AG04449 (cell line): ENCODE measurements at places on chromosomes 7 and 10.

DNA sequence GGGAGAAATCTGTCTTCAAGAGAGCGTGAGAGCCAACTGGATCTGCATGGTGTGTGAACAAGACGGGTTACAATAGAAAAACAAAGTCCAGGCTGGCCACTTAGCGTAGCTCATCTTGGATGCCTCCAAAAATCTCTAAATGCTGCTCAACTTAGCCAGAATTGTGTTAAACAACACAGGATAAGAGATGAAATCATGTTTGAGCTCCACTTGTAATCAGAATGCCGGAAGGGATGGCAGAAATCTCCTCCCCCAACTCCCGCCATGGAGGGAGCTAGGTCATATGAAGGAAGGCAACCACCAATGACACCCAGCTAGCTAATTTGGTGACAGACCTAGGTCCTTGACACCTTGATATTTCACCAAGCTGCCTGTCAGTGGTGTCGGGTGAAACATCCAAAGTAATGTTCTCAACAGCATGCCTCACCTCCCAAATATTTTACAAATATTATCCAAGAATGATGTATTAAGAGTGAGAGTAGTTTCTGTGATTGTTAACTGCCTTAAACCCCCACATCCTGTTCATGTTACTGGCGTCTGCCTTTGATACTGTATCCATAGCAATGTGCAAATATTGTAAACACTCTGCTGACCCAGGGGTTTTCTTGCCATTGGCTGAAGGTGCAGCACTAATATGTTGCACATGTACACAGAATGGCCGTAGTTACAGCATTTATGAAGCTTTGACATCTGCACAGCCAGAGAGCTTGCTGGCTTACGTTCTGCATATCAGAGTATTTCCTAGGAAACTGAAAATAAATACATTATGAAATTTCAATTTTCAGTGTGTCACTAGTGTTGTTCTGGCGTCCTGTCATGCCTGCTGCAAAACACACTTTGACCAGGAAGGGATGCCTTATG lies 25.8 kb downstream of the TMEM254 start:
- peak; percentile 24 for DNase-seq

GRCh38 chr10:48490946-48491345 lies 113.9 kb downstream of the ARHGAP22 start:
- DNase-seq = no peak

DNA sequence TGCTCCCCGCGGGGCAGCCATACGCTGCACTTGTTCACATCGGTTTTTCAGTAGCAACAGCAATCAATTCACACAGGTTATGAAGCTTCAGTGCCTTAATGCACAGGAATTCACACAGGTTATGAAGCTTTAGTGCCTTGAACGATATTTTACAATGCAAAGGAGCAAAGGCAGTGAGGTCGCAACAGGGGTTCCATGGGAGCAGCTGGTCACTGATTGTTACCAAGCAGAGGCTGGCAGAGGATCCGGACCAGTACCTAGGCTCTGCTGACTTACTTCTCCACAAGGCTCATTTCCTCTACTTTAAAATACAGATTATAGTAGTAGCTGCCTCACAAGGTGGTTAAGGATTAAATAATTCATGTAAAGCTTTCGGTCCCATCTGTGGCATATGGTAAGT lies 95.2 kb upstream of the ODAD2 start:
- no peak for DNase-seq

DNA sequence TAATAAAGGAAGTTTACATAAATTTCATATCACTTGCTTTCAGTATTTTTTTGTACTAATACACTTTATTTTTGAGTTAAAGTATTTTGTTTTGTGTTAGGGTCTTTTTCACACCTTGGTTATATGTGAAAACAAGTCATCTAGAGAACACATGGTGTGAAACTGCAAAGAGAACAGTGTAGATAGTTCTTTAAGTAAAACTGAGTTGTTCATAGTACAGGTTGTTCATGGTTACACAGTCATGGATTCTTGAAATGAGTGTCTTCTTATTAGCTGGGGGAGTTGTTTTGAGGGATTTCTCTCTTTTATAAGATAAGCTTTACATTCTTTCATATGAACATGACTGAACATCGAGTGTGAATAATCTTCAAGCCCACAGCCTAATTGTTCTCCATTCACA lies 244.2 kb downstream of the THSD7A start:
- DNase-seq = no peak

DNA sequence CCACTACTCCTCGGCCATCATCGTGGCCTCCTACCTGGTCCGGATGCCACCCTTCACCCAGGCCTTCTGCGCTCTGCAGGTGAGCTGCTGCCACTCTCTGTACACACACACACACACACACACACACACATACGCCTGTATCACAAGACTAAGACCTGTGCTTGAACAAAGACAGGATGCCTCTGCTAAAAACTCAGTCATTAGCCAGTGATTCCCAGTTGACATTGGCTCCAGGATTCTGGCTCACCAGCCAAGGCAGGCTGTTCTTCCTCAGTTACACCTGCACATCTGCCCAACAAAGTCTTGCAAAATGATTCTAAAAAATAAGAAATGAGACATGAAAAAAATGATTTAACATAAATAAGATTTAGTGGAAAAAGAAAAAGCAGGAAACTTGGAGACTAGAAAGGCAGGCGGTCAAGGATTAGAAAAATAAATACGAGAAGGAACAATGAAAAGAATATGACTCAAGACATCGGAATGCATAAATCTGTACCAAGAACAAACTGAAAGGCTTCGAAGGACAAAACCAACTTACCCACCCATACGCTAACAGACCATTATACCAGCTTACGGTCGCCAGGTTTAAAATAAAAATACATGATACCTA lies 7.4 kb upstream of the LRRC18 start:
- no peak for DNase-seq

- DNase-seq = no peak
These were observed 43.2 kb downstream of the CCDC7 start for GRCh38 chr10:32489158-32489557.

- no peak for DNase-seq
These were observed 37.7 kb upstream of the HDAC9 start for GRCh38 chr7:18457832-18458231.

- no peak for DNase-seq
These were observed 1.3 kb downstream of the PRSS2 start for GRCh38 chr7:142772051-142772450.

DNA sequence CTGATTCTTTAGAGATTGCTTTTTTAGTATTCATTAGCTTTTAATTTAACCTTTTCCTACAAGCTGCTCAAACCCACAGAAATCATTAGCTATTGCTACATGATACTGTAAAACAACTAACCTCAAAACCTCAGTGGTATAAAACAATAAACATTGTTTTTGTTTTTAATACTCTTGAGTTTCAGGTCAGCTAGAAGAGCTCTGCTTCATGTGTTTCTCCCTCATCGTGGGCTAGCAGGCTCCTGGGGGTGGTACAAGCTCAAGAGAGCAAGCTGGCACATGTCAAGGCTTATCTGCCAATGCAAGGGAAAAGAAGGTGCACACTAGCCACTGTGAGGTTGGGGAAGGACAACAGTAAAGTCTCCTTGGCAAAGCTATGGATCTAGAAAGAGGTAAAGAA lies 232.9 kb upstream of the PHF14 start:
- DNase-seq = no peak

DNA sequence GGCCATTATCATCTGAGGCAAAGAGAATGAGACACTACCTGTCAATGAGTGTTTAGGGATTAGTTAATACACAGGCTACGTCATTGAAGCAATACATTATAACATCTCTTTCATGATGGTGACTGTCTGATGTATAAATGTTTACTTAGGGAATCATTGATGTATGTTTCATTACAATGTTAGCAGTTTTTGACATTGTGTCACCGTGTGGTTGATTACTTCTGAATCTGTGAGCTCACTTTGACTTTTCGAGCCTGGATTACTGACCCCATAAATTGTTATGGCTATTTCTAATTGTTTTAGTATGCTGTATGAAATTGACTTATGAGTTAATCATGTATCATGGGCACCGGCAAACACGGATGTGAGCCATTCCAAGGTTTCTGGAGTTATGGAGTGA lies 494.0 kb downstream of the MAGI2 start:
- no peak for DNase-seq

DNA sequence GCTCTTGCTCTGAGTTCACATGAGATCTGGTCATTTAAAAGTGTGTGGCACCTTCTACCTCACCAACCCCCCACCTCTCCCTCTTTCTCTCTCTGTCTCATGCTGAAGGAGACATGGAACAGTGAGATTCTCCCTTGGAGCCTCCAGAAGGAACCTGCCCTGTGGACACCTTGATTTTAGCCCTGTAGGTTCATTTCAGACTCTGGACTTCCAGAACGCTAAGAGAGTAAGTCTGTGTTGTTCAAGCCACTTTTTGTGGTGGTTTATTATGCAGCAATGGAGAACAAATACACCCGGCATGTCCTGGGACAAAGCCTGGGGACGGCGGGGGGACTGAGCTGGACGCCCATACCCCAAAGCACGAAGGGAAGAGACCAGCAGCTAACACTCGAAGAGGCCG lies 20.7 kb upstream of the GIMAP8 start:
- no peak for DNase-seq

DNA sequence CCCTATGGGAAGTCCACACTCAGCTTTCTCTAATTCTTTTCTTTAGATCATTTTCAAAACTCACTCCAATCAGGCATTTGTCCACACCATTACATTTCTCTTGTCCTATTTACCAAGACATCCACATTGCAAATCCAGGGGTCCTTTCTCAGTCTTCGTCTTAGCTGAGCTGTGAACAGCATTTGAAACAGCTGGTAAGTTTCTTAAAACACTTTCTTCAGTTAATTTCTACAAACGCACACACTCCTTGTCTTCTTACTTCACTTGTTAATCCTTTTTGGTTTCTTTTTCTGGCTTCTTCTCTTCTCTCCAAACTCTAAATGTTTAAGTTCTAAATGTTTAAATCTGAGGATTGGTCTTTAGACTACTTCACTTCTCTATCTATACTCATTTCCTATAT lies 769.3 kb downstream of the PHTF2 start:
- DNase-seq = no peak

DNA sequence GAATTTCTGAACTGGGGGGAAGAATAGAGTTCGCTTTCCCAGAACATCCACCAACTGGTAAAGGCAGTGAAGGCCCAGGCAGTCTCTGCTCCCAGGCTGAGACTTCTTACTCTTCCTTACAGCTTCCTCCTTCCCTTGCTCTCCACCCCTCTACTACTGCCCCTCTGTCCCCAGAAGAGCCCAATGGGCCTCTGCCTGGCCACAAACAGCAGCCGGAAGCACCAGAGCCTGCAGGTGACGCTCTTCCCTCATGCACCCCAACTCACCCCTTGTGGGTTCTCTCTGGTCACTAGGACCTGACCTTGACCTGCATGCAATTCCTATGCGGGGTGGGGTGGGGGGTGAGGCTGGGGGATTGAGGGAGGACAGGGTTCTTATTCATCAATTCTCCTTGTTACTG lies 16.5 kb downstream of the FAM131B start:
- no peak for DNase-seq

GRCh38 chr10:17663450-17663849 lies 19.5 kb downstream of the STAM start:
- DNase-seq = no peak

GRCh38 chr7:144975882-144976281 lies 140.0 kb upstream of the TPK1 start:
- no peak for DNase-seq

GRCh38 chr7:157540606-157541294 lies 203.9 kb downstream of the DNAJB6 start:
- no peak for DNase-seq

- DNase-seq = peak; percentile 55
These were observed 104.4 kb upstream of the FGFR2 start for GRCh38 chr10:121702351-121703320.

DNA sequence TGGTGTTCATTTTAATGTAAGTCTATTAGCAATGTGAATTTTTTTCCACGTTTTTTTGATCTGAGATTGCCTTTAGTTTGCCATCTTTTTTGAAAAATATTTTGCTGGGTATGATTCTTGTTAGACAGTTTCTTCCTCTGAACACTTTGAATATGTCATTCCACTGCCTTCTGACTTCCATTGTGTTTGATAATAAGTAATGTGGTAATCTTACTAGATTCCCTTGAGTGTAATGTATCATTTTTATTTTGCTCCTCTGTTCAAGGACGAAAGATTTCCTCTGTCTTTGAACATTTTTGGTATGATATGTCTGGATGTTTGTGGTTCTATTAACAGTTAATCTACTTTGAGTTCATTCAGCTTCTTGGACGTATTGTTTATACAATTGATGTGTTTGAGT lies 371.4 kb downstream of the SUGCT start:
- no peak for DNase-seq

DNA sequence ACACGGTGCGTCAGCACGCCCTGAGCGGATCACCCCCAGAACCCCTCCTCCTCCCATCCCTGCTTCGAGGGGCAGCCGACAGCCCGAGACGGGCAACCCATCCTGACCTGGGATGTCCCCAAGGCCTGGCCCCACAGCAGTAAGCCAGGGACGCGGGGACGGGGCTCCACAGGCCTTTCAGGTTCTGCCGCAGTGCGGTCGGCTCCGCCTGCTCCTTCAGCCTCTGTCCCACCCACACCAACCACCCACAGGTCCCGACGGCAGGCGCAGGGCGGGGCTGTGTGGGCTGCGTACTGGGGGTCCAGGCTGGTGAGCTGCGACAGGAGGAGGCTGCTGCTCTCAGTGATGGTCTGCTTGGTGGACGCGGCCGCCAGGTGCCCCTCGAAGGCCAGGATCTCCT lies 16.7 kb downstream of the INTS1 start:
- no peak for DNase-seq

GRCh38 chr10:58625070-58625469 lies 112.4 kb downstream of the BICC1 start:
- no peak for DNase-seq

GRCh38 chr7:3244241-3244814 lies 56.7 kb upstream of the SDK1 start:
- DNase-seq = no peak

GRCh38 chr7:22726345-22726906 lies 574 bp upstream of the IL6 start:
- DNase-seq = no peak

DNA sequence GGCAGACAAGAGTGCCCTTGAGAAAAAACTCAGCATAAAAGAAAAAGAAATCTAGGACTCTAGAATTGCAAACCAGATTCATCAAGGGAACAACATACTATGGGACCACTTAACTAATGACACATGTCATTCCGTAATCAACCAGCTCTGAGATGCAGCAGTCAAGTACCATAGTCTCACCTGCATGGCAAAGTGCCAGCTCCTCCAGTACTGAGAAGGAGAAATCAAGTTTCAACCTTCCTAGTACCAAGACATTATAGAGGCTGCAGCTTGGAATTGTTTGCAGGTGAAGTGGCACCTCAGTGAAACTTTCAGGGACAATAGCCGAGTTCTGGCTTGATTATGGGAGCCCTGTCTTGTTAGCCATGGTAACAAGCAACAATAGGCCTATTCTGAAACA lies 11.5 kb downstream of the STEAP1 start:
- no peak for DNase-seq

DNA sequence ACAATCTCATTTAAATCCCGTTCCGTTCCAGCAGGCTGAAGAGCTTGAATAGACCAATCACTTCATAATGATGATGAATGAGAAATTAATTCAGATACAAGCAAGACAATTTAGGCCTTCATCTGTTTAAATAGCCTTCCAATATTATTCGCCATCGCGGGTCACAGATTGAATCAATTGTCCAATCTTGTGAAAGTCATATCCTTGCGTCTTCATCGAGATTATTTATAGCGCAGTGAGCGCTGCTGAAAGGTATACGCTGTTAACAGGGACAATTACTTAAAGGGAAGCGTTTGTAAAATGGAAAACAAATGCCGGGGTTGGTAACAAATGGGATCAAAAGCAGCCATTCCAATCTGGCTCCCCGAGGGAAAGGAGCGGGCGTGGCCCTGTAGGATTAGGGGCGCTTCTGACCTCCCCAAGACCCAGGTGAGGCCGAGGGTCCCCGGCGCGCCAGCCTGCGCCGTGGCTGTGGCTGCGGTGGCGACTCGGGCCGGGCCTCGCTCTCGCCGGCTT lies 8.6 kb downstream of the EVX1 start:
- DNase-seq = no peak
